ENCODE measurements at places on chromosomes 5 and 9. TPM values are rescaled to one million over a fixed set of nuclear protein-coding genes. Genes with fewer than 3 reads are reported as not detected.

PGM5 gene
- 88.8 TPM for total RNA-seq

GABRA1 gene
- not detected for total RNA-seq

KIF12 gene
- not detected for total RNA-seq

PFN3 gene
- total RNA-seq: not detected

SMIM33 gene
- total RNA-seq: not detected

Data from smooth muscle cell of trachea (primary cell).